NCI-H2081 (cell line): ENCODE measurements at places on chromosomes 7 and 10.

DNA sequence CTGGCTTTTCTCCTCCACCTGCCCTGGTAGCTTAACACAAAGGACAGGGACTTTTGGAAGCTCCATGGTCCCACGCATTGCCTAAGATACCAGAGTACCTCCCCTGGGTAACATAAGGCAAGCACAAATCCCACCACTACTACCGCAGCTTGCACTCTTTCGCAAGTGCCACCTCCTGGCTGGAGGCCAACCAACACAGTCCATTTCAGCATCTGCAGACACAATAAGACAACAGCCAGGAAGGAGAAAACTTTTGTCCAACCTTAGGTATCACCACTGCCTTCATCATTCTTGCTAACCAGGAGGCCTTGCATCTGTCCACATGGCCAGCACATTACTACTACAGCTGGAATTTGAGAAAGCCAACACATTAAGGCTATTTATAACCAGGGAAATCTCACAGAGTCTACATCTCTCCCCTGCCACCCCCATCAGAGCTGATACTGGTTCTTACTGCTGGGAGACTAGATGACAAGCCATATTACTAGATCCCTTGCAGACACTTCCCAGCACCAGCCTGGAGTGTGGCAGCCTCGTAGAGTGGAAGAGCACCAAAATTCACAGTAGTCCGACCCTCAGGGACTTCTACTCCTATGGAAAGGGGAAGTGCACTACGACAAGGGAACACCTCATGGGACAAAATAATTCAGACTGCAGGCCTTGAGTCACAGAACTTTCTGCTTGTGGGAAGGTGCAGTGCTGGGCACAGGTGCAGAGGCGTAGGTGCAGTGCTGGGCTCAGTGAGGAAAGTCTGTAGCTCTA lies 39.8 kb upstream of the CDK13 start:
- no peak for DNase-seq

GRCh38 chr7:129950191-129950932 lies 2.4 kb downstream of the UBE2H start:
- DNase-seq, result peak; percentile 30

DNA sequence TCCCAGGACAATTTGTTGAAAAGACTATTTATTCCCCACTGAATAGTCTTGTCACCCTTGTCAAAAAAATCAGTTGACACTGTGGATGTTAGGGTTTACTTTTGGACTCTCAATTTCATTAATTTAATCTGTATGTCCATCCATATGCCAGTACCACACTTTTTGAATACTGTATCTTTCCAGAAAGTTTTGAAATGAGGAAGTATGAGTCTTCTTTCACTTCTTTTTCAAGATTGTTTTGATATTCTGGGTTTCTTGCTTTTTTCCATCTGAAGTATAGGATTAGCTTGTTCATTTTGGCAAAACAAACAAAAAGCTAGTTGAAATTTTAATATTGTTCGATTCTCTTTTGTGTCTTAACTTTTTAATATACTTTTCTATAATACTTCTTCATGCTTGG lies 21.7 kb downstream of the KLHDC10 start:
- DNase-seq, result no peak

GRCh38 chr7:100865938-100866728 lies 1.1 kb upstream of the TRIP6 start:
- DNase-seq, result no peak

DNA sequence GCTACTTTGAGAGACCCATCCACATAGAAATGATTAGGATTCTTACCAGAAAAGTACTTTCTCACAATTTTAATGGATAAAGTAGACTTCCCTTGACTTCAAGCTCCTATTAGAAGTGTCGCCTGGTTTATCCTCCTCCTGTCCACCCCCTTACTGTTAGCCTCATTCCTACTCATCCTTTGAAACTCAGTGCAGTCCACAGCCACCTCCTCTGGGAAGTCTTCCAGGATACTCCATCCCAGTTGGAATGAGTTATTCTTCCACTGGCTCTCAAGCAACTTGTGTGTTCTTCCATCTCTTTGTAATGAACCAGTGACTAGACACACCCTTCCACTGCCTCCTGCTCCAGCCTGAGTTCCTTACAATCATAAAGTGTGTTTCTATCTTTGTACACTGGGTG lies 25.1 kb upstream of the CDK1 start:
- DNase-seq, result no peak

DNA sequence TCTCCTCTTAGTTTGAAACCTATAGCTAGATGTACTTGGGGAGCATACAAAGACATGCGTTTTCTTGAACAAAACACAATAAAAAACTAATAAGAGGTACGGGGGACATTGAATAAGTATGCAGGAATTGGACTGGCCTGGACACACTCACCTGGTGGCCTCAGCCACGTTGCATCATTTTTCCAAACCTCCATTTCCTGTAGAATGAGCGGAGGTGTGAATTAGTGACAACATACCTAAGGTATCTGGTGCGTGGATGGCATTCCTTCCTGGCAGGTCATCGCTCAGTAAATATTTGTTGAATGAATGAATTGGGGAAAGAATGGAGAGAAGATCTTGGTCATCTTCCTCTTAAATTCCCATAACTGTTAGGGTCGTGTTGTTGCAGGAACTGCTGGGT lies 103.2 kb upstream of the CTBP2 start:
- no peak for DNase-seq

DNA sequence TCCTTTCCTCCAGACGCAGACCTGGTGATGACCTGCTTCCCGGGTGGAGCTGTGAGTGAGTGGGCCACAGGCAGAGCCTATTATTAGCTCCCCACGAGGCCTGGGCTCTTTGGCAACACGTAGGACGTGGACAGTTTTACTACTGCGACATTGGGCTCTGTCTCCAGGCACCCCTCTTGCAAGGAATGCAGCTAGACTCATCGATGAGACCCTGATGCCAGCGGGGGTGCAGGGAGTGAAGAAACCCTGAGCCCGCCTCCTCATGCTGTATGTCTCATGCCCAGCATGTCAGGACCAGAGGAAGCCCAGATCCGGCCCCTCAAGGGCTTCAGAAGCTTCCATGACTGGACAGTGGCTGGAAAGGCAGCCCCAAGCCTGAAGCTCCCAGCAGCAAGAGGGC lies 161.9 kb downstream of the TCERG1L start:
- DNase-seq, result no peak

DNA sequence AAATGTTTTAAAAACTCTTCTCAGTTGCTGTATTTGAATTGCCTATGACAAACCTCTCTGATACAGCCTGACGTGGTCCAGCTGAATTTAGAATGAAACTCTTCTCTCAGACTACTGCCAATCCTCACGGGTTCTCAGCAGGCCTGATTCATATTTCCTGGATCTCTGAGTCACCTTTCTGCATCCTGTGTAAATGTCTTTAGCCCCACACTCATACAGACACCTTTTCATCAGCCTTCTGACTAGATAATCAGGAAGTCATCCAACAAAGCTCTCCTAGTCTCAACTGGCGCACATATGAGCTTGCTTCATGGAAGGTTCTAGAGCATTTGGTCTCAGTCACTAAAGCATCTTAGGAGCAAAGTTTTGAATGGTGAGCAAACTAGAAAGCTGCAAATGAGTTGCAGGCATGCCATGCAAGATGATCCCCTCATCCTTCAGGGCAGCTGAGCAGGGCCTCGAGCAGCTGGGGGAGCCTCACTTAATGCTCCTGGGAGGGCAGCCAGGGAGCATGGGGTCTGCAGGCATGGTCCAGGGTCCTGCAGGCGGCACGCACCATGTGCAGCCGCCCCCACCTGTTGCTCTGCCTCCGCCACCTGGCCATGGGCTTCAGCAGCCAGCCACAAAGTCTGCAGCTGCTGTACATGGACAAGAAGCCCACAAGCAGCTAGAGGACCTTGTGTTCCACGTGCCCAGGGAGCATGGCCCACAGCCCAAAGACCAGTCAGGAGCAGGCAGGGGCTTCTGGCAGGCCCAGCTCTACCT lies 182.8 kb downstream of the ARHGAP12 start:
- DNase-seq, result peak; percentile 7

GRCh38 chr10:86244297-86245014 lies 122.1 kb downstream of the GRID1 start:
- peak; percentile 18 for DNase-seq

- no peak for DNase-seq
Measured at GRCh38 chr10:17965649-17966235, 14.0 kb downstream of the SLC39A12 start.

DNA sequence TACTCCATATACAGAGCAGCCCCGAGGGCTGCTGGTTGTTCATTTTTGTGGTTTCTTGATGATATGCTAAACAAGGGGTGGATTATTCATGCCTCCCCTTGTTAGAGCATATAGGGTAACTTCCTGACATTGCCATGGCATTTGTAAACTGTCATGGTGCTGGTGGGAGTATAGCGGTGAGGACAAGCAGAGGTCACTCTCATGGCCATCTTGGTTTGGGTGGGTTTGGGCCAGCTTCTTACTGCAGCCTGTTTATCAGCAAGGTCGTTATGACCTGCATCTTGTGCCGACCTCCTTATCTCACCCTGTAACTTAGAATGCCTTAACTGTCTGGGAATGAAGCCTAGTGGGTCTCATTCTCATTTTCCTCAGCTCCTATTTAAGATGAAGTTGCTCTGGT lies 31.3 kb downstream of the GNAT3 start:
- no peak for DNase-seq
